ENCODE measurements at places on chromosomes 7 and 10. TPM values are rescaled to one million over a fixed set of nuclear protein-coding genes. Genes with fewer than 3 reads are reported as not detected.
A peak's percentile ranks its signal among the peaks of the same experiment; 100 is the strongest.

GRCh38 chr10:132319853-132320653 is 11.9 kb upstream of the LRRC27 start:
- DNase-seq: no peak

- DNase-seq: no peak
These were observed 44.3 kb downstream of the NUDCD3 start for GRCh38 chr7:44445986-44446671.

DNA sequence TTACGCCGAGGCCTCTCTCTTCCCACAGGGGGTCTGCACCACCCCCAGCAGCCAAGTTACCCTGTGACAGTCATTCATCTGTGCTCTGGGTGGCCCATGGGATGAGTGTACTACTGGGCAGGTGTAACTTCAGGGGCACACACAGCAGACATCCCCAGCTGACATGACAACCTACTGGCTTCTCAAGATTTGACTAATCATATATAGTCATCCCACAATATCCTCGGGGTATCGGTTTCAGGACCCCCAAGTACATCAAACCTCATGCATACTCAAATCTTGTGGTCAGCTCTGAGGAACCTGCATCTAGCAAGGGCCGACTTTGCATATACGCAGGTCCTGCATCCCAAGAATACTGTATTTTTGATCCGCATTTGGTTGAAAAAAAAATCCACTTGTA is 336.9 kb upstream of the C7orf33 start:
- DNase-seq: no peak

- DNase-seq: no peak
These were observed 22.0 kb downstream of the GHRHR start for GRCh38 chr7:30985756-30986155.

- DNase-seq: no peak
These were observed 186.4 kb downstream of the CACNA2D1 start for GRCh38 chr7:82257118-82257695.

DNA sequence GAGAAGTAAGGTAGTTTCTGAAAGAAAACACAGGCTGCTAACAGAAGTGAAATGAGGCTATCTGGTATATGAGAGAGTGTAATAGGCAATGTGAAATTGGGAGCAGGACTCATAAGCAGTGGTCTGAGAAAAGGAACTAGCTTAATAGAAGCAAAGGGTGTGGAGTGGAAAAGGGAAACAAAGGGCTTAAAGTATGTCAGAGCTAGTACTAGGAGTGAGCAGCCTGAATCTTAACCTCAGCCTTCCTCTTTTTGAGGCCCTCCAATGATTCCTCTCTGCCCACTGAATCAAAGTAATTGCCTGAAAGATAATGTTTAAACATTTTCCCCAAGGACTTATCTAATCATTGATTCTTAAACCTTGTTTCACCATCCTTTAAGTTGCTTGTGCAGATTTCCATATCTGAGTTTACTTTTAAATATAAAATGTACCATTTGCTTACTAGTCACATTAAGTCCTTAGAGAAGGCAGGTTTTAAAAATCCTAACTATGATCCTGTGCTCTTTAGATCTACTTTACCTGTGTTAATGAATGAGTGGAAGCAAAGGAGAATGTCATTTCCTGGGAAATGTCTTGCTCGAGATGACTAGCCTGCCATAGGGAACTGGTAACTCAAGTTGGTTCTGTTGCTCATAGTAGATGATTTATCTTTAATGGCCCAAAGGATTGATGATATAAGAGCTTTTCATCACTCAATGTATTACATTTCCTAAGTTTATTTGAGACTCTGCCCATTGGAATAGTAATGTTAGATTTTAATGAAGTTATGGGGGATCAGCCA is 155.0 kb downstream of the SKAP2 start:
- no peak for DNase-seq

Gene PNLIP
- 4,189 TPM for polyA plus RNA-seq

- DNase-seq: no peak
These were observed 179.5 kb upstream of the ITGB1 start for GRCh38 chr10:33137356-33138005.

- DNase-seq: no peak
These were observed 184.7 kb downstream of the DGKB start for GRCh38 chr7:14717816-14718215.

- DNase-seq: no peak
These were observed 553 bp downstream of the VDAC2 start for GRCh38 chr10:75211007-75211691.

DNA sequence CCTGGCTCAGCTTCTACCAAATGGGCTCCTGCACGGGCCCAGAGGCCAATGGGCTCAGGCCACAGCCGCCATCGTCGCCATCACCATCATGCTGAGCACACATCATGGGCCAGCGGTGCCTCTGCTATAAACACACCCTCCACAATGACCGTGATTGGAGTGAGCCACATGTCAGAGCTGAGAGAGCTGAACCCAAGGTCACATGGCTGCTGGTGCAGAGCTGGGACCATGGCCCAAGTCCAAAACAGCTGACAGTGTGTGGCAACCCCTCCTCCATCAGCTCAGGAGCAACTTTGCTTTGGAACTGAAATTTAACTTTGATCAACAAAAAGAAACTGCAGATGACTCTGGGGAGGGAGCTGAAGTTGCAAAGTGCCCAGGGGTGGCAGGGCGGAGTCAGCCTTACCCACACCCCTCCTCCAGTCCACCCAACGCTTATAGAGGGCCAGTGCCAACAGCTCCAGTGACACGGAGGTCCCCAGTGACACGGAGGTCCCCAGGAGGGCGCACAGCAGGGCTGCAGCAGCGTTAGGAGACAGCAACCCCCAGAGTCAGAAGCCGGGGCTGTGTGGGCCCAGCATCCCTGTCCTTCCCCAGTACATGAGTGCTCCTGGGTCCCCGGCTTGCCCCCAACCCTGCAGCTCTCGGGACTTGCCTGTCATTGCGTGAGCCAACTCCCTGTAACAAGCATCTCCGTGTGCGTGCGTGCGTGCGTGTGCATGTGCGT is 249.6 kb downstream of the ELFN1 start:
- DNase-seq: no peak

- DNase-seq: no peak
These were observed 243.3 kb upstream of the CELF2 start for GRCh38 chr10:10774416-10774815.

Gene CDH23
- polyA plus RNA-seq: 19.5 TPM

- DNase-seq: peak; percentile 39
These were observed 24.8 kb downstream of the GBX1 start for GRCh38 chr7:151142686-151143040.

- DNase-seq: no peak
These were observed 309.8 kb downstream of the AHR start for GRCh38 chr7:17608114-17608833.

Measured in pancreas (tissue), 10 donors.